SJSA1 (cell line): ENCODE measurements at places on chromosomes 2 and 18. TPM values are rescaled to one million over a fixed set of nuclear protein-coding genes. Genes with fewer than 3 reads are reported as not detected.

Gene GAREM1
- total RNA-seq = 2.9 and 5.1 TPM in 2 replicates

Gene INPP5D
- 2.6 and 13.3 TPM in 2 replicates for total RNA-seq

Gene L3MBTL4
- 6.8 and 10.6 TPM in 2 replicates for total RNA-seq

Gene CCL20
- not detected in 2 replicates for total RNA-seq

Gene HNMT
- total RNA-seq = 47.6 and 65.8 TPM in 2 replicates

Gene EVX2
- not detected in 2 replicates for total RNA-seq

Gene EFEMP1
- 283 and 287 TPM in 2 replicates for total RNA-seq

Gene GULP1
- total RNA-seq = 108 and 135 TPM in 2 replicates

Gene CCDC148
- total RNA-seq = 3.2 and 3.5 TPM in 2 replicates

Gene C1GALT1C1L
- total RNA-seq = 0.75 and 1.1 TPM in 2 replicates

Gene HRH4
- total RNA-seq = not detected in 2 replicates

Gene RAB6C
- total RNA-seq = not detected in 2 replicates

Gene KHK
- total RNA-seq = 0.11 and 0.31 TPM in 2 replicates

Gene PRKAG3
- not detected in 2 replicates for total RNA-seq

Gene CD207
- total RNA-seq = not detected in 2 replicates

Gene SMYD1
- not detected in 2 replicates for total RNA-seq
